ENCODE measurements at places on chromosomes 2 and 18.

- peak; percentile 96 for DNase-seq
Measured at GRCh38 chr2:127637725-127638252, 8.2 kb upstream of the GPR17 start.

DNA sequence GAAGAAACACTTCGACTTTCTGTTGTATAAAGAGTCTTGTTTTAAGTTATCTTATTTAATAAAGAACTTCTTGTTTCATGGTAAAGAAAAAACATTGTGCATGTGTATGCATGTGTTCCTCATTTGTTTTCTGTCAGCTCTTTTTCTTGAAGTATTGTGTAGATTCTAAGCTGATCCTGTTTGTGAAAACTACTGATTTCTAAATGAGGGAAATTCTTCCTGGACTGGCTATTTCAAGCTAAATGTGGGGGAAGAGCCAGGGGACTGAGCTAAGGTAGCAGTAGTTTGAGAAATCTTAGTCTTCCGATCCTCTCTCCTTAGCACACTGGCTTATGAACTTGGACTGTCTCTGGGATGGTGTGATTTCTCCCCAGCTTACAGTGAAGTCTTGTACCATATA, 56.4 kb upstream of the RBMS1 start:
- DNase-seq = no peak

GRCh38 chr2:109660046-109660860, 46.1 kb downstream of the SOWAHC start:
- no peak for DNase-seq

DNA sequence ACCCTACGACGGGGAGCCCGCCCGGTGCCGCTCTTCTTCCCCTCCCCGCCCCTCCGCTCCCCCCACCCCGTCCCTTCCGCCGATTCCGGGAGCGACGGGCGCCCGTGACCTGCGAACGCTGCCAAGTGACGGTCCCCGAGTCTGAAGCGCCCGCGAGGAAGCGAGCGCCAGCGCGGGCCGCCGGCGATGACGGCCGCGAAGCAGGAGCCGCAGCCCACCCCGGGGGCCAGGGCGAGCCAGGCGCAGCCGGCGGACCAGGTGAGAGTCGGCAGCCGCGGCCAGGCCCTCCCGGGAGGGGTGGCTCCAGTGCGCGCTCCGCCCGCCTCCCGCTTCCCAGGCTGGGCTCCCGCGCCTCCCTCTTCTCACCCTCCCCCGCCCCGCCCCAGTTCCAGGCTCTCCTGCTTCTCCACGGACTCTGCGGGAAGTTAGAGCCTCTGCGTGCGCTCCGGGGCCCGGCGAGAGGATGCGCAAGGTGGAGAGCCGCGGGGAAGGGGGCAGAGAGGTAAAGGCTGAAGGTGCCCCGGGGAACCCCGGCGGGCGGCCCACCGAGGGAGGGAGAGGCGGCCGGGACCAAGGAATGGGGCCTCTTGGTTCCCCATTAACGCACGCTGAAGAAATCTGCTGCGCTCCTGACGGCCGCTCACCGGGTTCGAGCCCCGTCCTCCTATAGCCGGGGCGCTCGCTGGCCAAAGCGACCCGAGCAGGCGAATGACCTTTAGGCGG, 719.5 kb downstream of the DPP10 start:
- DNase-seq = no peak

DNA sequence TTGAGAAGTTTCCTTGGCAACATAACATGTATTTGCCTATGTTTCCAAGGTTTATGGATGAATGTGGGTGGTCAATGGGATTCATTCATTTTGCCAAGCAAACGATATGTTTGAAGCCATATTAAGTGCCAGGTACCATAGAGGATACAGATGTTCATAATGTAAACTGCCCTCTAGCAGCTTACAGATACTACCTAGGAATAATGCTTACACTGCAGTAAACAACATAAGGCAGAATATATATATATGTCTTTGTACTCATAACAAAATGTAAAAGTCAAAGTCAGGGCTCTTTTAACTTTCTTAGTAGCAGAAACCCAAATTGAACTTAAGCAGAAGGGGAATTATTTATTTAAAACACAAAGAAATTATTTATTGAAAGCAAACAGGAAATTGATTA, 171.6 kb upstream of the TNP1 start:
- DNase-seq = no peak

- no peak for DNase-seq
Measured at GRCh38 chr2:165369131-165369897, 100.2 kb upstream of the CSRNP3 start.

DNA sequence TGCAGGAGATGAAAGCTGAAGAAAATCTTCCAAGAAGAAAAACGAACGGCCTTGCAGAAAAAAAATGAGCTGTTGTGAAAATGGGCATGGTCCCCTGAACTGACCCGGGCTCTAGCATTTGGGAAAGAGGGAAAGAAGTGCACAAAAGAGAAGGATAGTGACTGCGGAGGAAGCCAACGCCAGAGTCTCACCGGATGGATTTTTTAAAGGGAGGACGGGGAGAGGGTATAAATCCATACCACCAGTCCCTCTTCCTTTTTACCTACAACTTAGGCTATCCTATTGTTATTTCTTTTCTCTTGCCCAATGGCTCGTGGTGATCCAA, 601 bp downstream of the WDR35 start:
- DNase-seq = no peak

GRCh38 chr2:179104736-179105135, 54.8 kb upstream of the CCDC141 start:
- DNase-seq = peak; percentile 38

DNA sequence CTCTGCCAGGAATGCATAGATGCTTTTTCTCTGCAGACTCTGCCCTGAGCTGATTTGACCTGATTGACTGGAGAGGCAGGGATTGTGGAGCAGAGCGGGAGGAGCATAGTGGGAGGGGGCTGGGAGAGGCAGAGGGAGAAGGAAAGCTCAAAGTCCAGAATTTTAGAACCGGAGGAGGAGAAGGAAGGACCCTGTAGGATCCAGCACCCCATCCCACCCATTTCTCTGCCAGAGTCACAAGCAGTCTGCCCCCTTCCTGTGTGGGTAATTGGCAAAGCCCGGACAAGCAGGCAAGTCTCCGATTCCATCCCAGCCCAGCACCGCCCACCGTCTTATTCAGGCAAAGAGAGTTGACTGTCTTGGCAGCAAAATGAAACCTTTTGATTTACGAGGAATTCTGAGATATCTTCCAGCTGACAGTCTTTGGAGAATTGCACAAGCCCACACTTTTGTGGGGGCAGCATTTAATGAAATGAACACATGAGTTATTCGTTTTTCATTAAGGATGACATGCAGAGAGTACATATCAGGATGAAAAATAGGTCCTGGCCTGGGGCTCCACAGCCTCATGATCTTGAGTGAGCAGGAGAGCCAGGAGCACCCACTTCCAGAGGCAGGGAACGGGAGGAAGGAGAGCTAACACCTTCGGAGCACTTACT, 103.1 kb downstream of the MCFD2 start:
- DNase-seq = peak; percentile 80

GRCh38 chr18:60067426-60068210, 167.8 kb downstream of the PMAIP1 start:
- DNase-seq = peak; percentile 19

- DNase-seq = peak; percentile 26
Measured at GRCh38 chr2:203535784-203536585, 884 bp upstream of the RAPH1 start.

DNA sequence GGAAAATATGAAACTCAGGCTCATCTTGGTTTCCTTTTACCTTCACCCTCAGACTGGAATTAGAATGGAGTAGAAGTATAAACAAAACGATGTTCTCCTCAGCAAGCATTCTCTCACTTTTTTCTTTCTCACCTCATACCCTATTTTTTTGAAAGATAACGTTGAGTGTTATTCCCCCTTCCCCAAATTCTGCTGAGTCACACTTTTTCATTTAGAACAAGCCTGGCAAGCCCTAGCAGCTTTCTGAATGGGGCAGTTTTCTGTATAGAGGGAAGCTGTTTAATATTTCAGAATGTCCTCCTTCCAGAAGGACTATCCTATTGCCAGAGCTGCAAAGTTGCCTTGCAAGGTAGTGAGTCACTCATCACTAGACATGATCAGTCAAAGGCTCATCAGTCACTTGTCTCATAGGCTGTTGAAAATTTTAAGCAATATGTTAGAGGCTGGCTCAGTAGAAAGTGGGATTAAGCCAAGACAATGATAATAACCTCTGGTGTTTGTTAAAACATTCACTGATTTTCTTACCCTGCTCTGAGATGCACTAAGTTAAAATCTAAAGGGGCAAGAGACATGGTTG, 416.1 kb downstream of the RNF144A start:
- no peak for DNase-seq

GRCh38 chr2:16653799-16654198, 11.8 kb downstream of the CYRIA start:
- DNase-seq = no peak

GRCh38 chr2:43707255-43708015, 31.2 kb upstream of the C1GALT1C1L start:
- DNase-seq = peak; percentile 81

DNA sequence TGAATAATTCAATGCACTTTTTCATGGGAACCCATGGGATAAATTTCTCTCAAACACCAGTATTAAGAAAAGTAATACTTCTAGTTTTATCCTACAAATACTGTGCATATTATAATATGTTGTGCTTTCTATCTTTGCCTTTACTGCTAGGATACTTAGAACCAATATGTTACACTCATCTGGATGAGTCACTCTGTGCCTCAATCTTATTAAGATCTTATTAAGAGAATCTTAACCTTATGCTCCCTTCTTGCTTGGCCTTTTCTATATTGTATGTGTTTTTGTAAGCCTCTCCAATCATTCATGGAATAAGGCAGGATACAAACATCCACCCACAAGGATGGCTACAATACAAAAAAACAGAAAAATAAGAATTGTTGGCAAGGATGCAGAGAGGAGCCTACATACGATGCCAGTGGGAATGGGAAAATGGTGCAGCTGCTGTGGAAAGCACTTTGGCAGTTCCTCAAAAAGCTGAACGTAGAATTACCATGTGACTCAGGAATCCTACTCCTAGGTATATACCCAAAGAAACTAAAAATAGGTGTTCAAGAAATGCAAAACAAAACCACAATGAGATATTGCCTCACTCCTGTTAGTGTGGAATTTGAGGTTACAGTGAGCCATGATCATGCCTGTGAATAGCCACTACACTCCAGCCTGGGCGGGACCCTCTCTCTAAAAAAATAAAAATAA, 10.7 kb upstream of the TWSG1 start:
- peak; percentile 6 for DNase-seq

DNA sequence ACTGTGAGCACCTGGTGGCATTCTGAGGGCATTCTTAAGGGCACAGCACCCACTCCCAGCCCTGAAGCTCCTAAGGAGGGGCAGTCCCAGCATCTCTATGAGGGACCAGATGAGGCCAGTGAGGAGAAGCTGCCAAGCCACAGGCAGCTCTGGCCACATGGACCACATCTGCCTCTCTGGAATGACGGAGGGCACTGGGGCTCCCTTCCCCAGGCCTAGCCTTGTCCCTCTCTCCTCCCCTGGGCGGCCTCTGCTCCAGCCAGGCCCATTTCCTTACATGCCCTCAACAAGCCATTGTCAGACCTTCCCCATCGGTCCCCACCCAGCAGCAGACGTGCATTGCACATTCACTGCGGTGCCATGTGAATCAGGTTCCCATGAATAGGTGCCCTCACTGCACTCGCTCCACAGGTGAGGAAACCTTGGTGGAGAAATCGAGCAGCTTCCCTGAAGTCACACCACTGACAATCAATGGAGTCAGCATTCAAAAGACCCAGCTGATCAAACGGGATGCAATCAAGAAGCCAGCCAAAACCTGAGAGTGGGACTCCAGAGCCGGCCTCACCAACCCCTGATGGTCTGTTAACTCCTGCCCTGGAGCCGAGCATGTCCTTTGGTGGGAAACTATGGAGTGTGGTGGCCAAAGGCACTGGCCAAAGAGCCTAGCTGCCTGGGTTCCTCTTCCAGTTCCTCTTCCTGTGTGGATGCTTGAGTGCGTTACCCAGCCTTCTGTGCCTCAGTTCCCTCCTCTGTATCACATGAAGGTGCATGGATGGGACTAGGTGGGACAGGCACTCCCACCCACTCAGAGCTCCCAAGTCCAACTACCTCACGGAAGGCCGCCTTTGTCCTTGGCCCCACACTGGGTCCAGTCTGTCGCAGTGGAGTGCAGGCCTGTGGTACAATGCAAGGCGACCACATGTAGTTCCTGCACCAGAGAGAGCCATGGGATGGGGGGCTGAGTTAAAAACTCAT, 147.3 kb downstream of the ZFP36L2 start:
- DNase-seq = peak; percentile 41

- DNase-seq = no peak
Measured at GRCh38 chr2:273333-273732, 8.6 kb downstream of the ACP1 start.

DNA sequence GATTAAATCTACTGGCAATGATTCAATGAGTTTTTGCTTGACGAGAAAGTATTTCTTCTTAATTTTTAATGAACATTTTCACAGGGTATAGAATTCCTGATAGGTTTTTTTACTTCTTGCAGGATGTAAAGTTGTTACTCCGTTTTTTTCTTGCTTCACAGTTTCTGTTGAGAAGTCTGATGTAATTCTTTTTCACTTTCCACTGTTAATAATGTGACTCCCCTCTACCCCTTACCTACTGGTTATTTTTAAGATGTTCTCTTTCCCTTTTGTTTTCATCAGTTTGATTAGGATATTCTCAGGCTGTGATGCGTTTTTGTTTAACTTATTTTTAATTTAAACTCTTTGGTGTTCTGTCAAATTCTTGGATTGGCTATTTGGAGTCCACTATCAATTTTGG, 933.9 kb upstream of the PIK3C3 start:
- DNase-seq = no peak

DNA sequence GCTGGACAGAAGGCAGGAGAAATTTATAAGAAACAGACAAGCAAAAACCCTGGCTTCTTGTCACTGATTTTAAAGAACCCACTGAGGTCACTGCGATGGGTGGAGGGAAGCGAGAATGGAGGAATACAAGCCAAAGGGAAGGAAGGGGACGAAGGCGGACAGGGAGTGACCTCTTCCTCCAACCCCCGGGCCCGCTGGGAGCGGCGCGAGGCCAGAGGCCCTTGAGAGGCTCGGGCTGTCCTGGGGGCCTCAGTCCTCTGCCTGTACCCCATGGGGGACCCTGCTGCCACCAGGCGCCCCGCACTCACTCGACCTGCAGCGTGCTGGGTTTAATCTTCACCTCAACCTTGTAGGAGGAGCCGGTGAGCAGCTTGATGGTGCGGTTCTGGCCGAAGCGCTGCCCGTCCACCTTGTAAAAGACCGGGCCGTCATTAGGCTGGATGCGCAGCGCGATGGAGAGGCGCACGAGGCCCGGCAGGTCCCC, 793 bp downstream of the CNRIP1 start:
- peak; percentile 31 for DNase-seq

DNA sequence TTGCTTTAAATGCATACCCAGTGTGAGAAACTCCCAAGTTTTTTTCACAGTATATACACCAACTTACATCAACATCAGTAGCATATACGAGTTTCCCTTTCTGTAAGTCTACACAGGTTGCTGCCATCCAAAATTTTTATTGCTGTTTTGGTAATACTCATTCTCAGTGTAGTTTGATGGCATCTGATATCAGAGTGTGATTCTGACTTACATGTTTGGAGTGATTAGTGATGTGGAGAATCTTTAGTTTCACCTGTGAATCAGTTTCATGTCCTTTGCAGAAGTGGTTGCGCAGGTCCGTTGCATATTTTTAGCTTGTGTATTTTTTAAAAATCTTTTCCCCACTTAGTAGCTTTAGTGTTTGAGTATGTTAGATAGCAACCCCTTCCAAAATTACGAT, 50.1 kb downstream of the CCDC74A start:
- DNase-seq = no peak

GRCh38 chr2:108884619-108885018, 98.0 kb downstream of the CCDC138 start:
- DNase-seq = no peak

- no peak for DNase-seq
Measured at GRCh38 chr18:9113468-9114149, 11.1 kb downstream of the NDUFV2 start.

- DNase-seq = no peak
Measured at GRCh38 chr2:120437604-120438000, 91.7 kb downstream of the INHBB start.
